CD4-positive, alpha-beta T cell treated with Interferon alpha-2 for 1 hour (primary cell): ENCODE measurements at places on chromosomes 2 and 18.

DNA sequence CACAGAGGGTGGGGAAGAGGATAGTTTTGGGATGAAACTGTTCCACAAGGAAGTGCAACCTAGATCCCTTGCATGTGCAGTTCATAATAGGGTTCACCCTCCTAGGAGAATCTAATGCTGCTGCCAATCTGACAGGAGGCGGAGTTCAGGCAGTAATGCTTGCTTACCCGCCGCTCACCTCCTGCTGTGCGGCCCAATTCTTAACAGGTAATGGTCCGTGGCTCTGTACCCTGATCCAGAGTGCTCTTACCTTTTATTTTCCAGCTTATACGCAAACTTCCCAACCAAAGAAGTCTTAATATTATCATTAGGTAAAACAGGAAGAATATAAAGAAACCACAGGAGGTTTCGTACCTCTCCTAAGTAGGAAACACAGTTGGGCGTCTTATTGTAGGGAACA, 82.7 kb upstream of the CD302 start:
- DNase-seq = no peak

DNA sequence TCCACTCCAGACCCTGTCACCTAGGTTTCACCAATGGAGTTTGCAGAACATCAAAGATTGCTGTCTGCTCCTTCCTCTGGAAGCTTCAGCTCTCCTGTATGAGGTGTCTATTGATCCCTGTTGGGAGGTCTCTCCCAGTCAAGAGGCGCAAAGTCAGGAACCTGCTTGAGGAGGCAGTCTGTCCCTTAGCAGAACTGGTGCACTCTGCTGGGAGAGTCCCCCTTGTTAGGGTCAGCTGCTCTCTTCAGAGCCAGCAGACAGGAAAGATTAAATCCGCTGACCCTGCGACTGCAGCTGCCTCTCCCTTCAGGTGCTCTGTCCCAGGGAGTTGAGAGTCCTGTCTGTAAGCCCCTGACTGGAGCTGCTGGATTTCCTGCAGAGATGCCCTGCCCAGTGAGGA, 195.7 kb downstream of the PPP1R1C start:
- DNase-seq = no peak

- DNase-seq = no peak
Observed at GRCh38 chr2:63737081-63737751, 104.5 kb upstream of the UGP2 start.

DNA sequence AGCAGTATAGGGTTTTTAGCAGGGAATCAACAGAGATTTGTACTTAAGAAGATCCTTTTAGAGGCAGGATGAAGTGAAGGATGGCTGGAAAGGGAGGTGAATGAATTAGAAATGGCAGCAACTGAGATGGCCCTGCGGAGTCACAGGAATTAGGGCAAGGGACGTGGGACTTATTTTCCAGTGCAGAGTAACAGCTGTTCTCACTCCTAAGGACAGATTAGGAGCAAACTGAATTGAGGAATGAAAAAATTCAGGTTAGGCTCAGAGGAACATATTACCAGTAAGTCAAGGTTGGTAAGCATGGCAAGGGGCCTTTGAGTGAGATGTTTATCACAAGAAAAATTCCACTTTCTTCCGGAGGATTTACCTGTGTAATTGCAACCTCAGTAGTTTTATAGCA, 34.4 kb downstream of the COL4A3 start:
- DNase-seq = no peak

DNA sequence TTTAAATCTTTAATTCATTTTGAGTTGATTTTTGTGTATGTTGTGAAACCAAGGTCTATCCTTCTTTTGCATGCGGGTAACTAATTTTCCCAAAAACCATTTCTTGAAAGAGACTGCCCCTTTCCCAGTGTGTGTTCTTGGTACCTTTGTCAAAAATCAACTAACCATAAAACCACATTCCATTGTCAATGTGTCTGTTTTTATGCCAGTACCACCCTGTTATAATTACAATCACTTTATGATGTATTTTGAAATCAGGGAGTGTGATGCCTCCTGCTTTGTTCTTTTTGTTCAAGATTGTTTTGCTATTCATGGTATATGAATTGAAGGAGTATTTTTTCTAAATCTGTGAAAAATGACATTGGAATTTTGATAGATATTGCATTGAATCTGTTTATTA, 689.6 kb downstream of the TSN start:
- no peak for DNase-seq

GRCh38 chr2:236715077-236715476, 145.5 kb downstream of the ACKR3 start:
- DNase-seq = no peak
